ENCODE measurements at places on chromosomes 4 and X.

- DNase-seq = no peak
Observed at GRCh38 chr4:16212138-16212782, 14.0 kb downstream of the TAPT1 start.

GRCh38 chrX:148337873-148338272 is 162.5 kb upstream of the AFF2 start:
- DNase-seq = no peak

- no peak for DNase-seq
Observed at GRCh38 chrX:13376857-13377549, 57.1 kb upstream of the ATXN3L start.

DNA sequence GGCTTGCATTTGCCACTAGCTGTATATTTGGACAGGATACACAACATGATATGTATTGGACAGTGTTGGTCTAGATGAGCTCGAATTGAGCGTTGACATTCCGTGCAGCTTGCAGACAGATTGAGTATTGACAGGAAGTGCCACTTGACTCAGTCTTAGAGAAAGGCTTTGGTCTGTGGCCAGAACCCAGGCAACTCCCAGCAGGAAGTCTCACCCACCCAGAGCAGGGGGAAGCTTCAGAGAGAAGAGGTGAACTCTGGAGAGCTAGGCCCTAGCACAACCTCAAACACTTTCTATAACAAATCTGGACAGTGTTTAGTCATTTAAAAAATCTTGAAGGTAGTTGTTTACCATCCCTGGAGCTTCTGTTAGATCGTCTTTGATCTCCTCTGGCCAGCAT is 280.5 kb downstream of the FBXW7 start:
- DNase-seq = no peak

GRCh38 chrX:70444326-70444945 is at the start of gene DLG3:
TSS of gene DLG3 (plus strand) at chrX:70444835. CDS start at chrX:70445202, 367 bp downstream.
- no peak for DNase-seq
